ENCODE measurements at places on chromosomes 16 and 17.

- no peak for DNase-seq
Measured at GRCh38 chr16:53836142-53836541, 132.2 kb downstream of the FTO start.

DNA sequence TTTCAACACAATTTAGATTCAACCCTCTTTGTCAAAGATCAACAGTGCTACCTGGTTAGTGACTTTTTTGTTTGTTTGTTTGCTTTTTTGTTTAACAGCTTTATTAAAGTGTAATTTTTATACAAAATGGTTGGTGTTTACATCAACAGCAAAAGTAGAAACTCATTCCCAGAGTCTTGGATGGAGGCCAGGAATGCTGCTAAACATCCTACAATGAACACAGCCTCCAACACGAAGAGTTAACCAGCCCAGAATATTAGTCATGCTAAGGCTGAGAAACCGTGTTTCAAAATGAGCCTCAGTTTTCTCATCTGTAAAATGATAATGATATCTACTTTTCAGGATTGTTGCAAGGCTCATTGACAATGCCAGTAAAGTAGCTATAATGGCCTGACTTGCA lies 211.0 kb upstream of the MAF start:
- no peak for DNase-seq

DNA sequence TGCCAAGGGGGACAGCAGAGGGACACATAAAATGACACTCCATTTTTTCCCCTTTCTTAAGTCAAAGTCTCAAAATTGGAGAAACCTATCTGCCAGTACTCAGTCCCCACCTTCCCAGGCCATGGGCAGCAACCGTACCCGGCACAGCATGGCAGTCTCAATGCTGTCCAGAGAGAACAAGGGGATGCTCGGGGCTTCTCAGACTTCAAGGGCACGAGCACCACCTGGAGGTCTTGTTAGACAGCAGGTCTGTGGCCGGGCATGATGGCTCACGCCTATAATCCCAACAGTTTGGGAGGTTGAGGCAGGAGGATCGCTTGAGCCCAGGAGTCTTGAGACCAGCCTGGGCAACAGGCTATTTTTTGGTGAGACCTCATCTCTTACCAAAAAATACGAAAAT lies 3.2 kb downstream of the DNAH17 start:
- no peak for DNase-seq

GRCh38 chr17:6497496-6498221 lies 53.4 kb downstream of the PIMREG start:
- no peak for DNase-seq

DNA sequence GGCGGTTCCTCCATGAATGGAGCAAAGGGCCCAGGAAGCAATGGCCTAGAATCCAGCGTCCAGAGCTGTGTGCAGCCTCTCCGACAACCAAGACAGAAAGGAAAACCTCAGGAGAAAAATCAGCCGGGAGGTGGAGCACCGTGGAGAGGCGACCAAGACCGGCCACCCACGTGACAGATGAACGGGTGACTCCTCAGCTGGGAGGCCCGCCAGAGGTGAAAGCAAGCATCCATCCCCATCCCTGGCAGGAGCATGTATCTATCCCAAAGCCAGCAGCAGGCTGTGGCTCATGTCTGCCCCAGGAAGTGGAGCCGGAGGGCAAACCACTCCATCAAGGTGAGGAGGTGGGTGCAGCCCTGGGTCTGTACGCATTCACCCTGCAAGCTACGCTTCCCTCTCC lies 52.1 kb downstream of the FOXL1 start:
- no peak for DNase-seq

- DNase-seq = no peak
Measured at GRCh38 chr17:68182011-68182306, 65.9 kb upstream of the AMZ2 start.

- no peak for DNase-seq
Measured at GRCh38 chr17:9790889-9791876, at the start of gene DHRS7C. Gene DHRS7C, minus strand, starts transcription at chr17:9791592. Its CDS starts 308 bp downstream, at chr17:9791284.

- DNase-seq = no peak
Measured at GRCh38 chr17:44792276-44792675, 33.5 kb downstream of the ADAM11 start.

DNA sequence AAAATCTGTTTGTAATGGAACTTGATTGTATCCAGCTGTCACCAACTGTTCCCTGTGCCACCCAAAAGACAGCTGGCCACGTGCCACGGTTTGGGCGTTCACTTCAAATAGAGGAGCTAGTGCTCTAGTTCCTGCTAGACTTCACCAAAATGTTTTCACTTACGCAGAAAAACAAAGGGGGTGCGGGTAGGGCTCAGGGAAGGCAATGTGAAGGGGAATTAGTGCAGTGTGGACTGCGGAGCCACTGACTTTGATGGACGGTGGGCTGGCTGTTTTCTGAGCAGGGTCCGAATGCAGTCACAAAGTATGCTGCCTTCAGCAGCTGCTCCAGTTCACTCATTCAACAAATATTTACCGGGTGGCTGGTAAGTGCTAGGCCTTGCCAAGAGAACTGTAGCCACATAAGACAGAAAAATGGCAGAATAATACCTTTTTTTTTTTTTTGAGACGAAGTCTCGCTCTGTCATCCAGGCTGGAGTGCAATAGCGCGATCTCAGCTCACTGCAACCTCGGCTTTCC lies 7.6 kb upstream of the CYTH1 start:
- no peak for DNase-seq

- DNase-seq = no peak
Measured at GRCh38 chr16:50309156-50309526, 42.8 kb downstream of the ADCY7 start.

DNA sequence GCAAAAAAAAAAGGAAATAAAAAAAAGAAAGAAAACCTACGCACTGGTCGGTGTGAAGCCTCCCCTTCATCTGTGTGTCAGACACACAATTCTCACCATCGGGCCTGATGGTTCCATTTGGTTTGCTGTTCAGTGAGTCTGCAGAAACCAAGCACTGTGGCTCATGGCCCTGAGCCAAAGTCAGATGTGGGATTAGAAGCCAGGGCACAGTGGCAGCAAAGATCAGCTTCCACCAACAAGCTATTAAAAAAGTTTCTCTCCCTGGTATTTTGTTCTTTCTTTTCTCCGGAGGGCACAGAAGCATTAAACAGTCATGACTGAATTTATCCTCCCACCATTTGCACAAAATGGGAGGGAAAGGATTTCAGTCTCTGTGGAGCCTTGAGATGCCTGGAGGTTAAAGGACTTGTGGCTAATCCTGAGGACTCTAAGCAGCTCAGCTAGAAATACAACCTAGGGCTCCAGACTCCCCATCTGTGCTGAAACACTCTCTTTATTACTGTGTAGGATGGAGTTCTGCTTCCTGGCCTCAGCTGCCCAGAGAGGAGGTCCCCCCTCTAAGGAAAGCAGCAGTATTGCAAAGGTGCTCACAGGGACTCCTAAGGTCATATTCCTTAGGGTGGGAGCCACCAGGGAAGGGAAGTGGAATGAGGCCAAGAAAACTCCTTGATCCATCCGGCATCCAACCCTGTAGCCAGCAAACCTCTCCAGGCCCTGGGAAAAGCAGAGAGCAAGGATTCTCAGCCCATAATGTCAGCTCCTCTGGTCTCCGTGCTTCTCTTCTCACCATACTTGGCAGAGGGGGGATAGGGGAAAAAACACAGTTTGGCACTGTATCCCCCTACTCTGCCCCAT lies 28.2 kb downstream of the SLC39A11 start:
- no peak for DNase-seq

DNA sequence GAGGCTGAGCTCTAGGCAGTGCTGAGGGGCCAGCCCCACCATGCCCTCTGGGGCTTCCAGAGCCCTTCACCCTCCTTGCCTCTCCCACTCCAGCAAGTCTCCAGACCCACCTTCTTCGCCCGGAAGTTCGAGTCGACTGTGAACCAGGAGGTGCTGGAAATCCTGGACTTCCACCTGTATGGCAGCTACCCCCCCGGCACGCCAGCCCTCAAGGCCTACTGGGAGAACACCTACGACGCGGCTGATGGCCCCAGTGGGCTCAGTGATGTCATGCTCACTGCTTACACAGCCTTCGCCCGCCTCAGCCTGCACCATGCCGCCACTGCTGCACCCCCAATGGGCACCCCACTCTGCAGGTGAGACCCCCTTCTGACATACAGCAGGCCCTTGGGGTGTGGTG lies 10.5 kb downstream of the XYLT2 start:
- DNase-seq = no peak

GRCh38 chr17:66582373-66583111 lies 252.4 kb upstream of the CACNG5 start:
- no peak for DNase-seq

DNA sequence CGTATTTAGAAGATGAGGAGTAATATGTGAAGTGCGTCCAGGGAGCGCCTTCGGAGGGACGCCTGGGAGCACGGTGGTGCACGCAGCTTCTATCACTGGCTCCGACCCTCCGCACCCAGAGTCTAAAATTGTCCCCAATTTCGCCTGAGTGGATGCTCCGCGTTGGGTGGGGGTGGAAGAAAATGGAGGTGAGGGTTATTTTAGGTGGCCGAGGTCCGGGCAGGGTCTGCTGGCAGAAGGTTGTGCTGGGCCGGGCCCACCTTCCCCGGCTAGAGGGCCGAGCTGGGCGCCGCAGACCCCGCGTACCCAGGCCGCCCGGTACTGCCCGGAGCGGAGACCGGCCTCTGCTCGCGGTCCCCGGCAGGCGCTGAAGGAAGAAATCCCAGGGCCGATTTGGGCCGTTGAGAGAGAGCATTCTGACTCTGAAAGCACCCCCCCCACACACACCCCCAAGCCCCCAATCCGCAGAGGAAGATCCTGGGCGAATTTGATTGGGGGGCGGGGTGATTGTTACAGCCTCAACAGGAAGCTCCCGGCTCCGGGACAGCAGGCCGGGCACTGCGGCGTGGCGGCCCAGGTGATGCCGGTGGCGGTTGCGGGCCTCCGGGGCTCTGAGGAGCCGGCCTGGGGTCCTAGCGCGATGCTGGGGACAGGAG lies 3.0 kb downstream of the BAHCC1 start:
- DNase-seq = no peak

DNA sequence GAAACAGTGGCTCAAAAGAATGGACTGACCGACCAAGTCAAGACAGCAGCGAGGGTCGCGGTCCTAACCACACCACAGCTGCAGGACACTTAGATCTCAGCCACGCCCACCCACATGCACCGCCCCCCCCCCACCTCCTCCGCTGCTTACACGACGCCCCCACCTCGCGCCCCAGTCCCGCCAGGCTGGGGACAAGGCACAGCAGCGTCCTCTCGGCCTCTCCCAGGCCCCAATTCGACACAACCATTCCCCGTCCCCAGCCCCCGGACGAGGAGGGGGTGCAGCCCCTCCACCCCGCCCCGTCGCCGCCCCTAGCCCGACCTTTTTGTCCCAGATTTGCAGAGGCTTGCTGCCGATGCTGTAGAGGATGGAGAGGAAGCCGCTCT lies 477 bp downstream of the CFAP20 start:
- no peak for DNase-seq

DNA sequence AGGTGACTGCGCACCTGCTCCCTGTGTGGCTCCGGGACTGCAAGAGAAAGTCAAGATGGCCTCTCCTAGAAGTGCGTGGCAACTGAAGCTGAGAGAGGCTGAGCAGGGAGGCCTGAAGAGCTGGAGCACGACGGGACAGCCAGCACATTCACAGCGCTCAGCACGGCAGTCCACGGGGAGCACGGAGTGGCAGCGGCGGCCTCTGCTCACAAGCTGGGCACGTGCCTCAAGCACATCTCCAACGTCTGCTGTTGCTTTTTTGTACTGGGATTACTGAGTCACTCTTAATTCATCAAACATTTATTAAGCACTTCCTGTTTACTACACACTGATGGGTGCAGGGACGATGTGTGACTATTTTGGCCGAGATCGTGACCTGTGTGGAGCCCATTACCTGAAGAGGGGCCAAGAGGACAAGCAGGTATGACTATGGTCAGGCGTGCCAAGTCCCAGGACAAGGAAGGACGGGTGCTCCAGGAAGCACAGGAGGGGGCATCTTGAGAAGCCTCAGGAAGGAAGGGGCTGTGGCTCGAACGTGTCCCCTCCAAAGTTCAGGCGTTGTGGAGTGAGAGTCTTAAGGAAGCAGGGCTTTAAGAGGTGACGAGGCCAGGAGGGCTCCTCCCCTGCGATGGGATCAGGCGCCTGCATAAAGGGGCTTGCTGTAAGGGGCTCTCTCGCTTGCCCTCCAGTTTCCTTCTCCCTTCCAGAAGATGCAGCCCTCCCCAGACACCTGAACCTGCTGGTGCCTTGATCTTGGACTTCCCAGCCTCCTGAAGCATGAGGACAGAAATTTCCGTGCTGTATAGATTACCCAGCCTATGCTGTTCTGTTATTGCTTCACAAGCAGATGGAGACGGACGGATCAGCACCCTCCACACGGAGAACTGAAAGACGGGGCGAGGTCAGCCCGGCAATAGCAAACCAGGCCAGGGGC lies 105.8 kb downstream of the ADCY9 start:
- no peak for DNase-seq

DNA sequence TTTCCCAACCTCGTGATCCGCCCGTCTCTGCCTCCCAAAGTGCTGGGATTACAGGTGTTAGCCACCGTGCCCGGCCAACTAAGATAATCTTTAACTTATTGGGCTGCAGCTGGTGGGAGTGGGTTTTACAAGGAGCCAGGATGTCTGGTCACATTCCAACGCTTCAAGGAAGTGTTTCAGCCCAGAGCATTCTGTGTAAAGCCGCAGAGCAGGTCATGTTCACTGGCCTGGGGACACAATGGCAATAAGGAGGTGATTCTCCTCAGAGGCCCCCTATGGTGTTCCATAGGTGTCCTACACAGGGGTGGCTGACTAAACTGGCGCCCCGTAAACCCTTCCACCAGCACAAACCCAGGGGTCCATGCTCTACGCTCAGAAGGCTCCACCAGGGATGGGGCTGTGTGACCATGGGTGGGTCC lies 1.2 kb downstream of the QPRT start:
- no peak for DNase-seq

DNA sequence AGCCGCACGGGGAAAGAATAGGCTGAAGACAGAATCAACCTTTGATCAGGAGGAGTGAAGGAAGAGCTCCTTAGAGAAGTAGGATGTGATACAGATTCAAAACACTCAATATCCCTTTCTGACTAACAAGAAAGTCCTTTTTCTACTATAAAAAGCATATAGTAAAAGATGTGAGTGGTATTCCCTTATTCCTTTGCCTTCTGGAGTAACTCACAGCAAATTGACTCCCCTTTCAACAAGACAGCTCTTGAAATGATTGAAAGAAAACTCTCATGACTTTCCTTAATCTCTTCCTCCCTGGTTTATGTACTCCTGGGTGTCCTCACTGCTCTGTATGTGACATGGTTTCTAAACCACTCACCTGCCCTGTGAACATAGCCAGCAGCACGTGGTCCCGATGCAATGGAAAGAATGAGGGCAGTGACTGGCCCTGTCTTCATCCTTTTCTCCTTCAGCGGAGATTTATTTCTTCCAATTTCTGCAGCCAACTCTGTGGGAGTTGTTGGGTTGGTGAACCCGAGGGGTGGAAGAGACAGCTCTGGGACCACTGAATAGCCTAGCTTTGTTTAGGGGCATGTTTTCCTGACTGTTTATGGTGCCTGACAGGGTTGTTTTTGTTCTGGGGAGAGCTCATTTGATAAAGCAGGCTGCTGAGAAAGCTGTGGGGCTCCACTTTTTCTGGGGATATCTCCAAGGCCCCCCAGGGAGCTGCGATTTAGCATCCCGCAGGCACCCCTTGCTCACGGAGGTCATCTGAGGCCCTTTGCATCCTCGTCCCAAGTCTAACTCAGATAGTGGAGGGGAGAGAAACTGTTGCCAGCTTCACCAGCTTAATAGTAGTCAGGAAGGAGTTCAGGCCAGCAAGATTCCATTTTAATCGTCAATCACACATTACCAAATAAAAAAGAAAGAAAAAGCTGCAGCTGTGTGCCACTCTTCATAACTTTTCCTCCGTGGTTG lies 46.7 kb downstream of the MAP2K6 start:
- DNase-seq = no peak

GRCh38 chr17:50605429-50605828 lies 29.3 kb upstream of the ABCC3 start:
- no peak for DNase-seq

Data from stimulated activated CD4-positive, alpha-beta T cell treated with anti-CD3 and anti-CD28 coated beads, TNF-alpha, amount 100 ng/mL, for 4 hours (primary cell).